ENCODE measurements at places on chromosomes 7 and 10.

- no peak for DNase-seq
Observed at GRCh38 chr7:70590126-70590854, 541.7 kb upstream of the GALNT17 start.

DNA sequence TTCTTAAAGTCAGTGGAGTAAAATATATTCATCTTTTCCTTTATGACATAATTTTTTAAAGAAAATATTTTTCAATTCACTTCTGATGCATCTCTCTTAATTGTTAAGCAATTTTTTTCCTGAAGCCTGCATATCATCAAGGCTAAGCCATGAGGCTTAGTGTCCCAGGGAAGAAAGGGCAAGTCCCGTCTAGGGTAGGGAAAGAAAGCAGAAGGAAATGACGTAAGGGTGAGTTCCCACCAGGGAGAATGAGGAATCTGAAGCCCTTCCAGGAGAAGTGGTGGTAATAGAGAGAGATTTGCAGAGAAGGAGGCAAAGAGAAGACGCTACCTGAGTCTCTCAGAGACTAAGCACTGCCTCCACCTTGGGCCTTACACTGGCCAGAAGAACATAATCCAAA, 96.8 kb upstream of the NFE2L3 start:
- no peak for DNase-seq

DNA sequence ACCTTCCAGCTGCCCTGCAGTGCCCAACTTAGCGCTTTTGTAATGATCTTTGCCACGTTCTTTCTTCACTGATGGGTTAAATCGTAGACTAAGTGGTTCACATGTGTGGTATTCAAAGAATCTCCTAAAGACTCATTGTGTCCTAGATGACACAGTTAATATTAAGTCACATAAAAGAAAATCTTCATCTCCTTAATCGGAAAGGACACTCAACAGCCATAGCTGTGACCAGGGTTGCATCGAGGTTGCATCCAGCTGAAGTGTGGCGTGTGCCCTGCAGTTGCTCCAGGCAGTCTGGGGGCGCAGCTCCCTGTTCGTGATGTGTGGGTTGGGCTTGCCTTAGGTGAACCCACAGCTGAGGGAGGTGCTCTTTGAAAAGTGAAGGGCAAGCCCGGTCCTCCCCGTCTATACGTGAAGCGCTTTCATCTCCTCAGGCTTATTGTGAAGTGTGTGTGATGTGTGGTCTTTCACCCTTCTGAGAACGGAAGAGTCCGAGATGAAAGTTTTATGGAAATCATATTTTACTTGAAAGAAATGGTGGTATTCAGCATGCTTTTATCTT, 122.7 kb downstream of the TRRAP start:
- DNase-seq: no peak

DNA sequence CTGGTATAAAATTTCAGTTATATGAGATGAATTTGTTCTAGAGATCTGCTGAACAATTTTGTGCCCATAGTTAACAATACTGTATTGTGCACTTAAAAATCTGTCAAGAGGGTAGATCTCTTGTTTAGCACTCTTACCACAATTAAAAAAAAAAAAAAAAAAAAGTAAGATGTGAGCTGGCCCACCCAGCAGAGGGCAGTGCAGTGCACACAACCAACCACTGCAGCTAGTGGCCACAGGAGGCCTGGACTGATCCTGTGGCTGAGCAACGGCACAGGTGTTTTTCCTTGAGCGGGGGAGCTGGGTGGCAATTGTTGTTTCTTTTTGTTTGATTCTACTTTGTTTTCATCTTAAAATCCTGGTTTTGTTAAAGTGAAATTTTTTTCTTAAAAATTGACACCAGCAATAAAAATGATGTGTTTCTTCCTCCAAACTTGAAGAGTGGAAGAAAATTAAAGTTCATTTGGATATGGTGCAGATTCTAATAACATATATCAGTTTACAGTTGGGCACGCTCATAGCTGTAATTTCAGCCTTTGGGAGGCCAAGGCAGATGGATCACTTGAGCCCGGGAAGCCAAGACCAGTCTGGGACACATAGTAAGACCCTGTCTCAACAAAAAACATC, 171.1 kb upstream of the TBX20 start:
- peak; percentile 74 for DNase-seq

DNA sequence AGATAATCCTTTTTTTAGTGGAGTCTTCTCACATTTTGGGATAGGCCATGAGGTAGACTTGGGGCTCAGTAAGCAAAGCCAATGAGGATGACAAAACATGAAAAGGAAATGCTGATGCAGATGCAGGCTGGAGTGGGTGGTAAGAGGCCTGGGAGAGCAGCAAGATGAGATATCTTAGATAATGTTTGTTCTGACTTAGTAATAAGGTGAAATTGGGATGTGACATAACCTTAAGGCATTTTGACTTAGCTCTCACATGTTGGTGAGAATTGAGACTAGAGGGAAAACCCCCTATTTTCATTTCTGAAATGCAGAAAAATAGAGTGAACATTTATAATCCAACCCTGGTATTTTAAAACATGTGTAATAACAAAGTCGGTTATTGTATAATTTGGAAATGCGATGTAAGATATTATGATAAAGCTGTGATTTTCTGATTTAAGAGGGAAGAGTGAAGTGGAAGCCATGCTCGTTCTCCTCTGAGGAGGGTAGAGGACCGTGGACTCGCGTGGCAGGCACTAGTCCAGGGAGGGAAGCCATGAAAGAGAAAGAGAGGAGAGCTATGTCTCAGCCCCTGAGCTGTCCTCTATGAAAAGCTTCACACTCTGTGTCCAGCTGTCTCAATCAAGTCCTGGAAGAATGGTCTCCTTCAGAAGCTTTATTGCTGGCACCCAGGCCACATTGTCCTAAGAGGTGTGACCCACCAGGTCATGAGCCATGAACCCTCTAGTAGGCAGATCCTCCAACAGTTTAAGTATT, 57.3 kb downstream of the ST7 start:
- DNase-seq: no peak

- DNase-seq: no peak
Observed at GRCh38 chr10:71633920-71634319, 85.7 kb downstream of the C10orf105 start.

DNA sequence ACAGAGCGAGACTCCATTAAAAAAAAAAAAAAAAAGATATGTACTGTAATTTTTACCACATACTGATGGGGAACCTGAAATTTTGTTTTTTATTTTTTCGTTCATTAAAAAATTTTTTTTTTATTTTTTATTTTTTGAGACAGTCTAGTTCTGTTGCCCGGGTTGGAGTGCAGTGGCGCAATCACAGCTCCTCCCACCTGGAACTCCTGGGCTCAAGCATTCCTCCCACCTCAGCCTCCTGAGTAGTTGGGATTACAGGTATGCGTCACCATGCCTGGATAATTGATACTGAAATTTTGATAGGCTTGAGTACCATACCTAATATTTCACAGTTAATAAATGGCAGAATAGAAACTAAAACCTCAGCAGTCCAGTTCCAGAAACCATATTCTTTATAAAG, 20.9 kb upstream of the HELLS start:
- DNase-seq: no peak

DNA sequence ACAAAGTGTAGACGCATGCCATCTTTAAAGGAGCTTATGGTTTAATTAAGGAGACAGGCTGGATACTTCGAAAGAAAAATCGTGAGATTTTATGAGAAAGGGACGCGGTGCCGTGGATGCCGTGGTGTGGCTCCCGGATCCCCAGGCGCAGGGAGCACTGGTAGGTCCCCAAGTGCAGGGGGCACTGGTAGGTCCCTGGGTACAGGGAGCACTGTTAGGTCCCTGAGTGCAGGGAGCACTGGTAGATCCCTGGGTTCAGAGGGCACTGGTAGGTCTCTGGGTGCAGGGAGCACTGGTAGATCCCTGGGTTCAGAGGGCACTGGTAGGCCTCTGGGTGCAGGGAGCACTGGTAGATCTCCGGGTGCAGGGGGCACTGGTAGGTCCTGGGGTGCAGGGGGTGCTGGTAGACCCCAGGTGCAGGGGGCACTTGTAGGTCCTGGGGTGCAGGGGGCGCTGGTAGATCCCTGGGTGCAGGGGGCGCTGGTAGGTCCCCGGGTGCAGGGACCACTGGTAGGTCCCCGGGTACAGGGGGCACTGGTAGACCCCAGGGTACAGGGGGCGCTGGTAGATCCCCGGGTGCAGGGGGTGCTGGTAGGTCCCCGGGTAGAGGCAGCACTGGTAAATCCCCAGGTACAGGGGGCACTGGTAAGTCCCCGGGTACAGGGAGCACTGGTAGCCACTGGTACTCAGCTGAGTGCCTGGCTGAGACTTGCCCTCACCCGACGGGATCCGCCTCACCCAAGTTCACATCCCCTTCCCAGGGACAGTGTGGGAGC, 14.1 kb downstream of the PRKAG2 start:
- DNase-seq: no peak

- DNase-seq: no peak
Observed at GRCh38 chr7:19248115-19248514, 102.9 kb upstream of the FERD3L start.

- no peak for DNase-seq
Observed at GRCh38 chr10:90227786-90228185, 526.4 kb downstream of the KIF20B start.

DNA sequence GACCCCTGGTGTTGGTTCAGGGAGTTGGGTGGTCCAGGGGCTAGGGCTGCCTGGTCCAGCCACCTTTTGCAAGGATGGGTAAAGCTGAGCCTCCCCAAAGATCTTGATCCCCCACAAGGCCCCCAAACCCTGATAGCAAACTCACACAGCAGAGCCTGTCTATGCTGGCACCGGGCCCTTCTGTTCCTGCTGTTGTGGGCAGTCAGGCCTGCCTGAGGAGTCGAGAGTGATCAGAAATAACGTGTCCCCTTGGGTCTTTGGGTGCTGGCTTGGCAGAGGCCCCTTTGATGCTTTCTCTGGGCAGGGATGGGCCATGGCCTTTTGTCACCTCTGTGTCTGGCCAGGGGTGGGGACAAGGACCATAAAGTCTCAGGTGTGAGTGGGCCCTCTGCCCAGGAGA, 715 bp upstream of the MUC12 start:
- no peak for DNase-seq
